ENCODE measurements at places on chromosomes 7 and 10.

- DNase-seq = no peak
These were observed 261.5 kb upstream of the SORCS1 start for GRCh38 chr10:107425931-107426553.

DNA sequence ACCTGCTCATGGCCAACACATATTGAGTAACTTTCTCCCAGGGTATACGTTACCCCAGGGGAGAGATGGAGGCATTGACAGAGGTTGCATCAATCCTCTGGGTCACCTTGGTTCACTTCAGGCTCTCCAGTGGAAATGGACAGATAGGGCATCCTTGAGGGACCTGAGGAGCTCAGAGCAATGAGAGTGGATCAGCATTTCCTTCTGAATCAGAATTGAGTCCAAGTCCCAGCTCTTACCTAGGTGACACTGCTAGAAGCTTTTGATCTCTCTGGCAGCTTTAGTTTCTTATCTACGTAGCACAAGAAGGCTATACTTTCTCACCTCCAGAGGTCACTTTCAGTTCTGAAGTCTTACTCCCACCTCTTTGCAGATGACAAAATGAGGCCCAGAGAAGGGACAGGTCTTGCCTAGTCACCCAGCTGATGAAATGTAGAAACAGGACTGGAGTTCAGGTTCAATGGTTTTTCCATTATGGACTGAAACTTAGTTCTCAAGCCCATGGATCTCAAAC, 35.2 kb downstream of the PANK1 start:
- DNase-seq = no peak

DNA sequence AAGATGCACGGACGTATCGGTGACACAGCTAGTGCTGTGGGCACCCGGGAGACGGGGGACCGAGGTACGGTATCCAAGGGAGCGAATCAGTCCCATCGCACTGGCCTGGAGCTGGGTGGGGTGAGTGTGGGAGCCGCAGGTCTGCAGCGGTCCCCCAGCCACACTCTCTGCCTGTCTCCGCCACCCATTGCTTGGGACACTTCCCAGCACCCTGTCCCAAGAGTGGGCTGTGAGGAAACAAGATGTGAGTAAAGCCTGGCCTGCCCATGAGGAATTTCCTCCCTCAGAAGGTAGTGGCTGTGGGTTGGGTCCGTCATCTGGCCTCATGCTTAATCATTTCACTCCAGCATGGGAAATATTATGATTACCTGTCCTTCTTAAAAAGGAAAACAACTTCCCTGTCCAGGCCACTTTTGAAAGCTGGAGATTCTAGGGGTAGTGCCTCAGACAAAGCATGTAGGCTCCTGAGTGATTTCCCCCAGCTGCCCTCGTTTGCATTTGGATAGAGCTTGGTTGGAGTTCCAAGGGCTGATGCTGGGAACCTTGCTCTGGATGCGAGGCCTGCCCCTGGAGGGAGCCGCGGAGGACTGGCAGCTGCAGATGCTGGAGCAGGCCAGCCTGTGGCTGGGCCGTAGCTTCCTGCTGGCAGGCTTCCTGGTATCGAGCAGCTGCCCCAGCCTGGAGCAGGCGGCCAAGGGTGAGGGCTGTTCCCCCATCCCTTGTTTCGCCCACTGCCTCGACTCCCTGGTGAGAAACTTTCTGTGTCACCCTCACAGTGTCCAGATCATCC, 6.2 kb upstream of the ACTR3C start:
- DNase-seq = no peak

- DNase-seq = no peak
These were observed 36.6 kb downstream of the PLPP4 start for GRCh38 chr10:120493411-120494312.

GRCh38 chr10:87064651-87065050, 30.0 kb downstream of the GLUD1 start:
- no peak for DNase-seq

- DNase-seq = no peak
These were observed 353.3 kb upstream of the ZMIZ1 start for GRCh38 chr10:78715435-78715834.

- no peak for DNase-seq
These were observed 58.3 kb downstream of the CFAP46 start for GRCh38 chr10:132884041-132884440.

DNA sequence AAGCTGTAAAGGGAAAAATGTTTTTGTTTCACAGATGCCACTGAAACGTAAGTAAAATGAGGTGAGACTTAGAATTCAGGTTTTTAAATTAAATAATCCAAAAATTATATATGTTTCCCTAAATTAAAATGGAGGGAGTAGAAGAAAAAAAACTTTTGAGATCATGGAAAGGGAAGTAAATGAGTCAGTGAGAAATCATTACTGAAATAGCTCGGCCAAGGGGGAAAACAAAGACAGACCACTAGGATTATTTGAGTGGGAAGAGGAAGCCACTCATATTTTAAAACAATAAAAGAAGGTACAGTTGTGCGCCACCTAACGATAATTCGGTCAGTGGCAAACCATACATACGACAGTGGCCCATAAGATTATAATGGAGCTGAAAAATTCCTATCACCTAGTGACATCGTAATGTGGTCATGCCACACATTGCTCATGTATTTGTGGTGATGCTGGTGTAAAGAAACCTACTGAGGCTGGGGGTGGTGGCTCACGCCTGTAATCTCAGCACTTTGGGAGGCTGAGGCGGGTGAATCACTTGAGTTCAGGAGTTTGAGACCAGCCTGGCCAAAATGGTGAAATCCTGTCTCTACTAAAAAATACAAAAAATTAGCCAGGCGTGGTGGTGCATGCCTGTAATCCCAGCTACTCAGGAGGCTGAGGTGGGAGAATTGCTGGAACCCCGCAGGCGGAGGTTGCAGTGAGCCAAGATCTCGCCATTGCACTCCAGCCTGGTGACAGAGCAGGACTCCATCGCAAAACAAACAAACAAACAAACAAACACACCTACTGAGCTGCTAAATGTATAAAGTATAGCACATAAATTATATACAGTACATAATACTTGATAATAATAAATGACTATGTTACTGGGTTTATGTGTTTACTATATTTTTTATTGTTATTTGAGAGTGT, 64.7 kb downstream of the MKX start:
- no peak for DNase-seq

- no peak for DNase-seq
These were observed 37.5 kb downstream of the ENO4 start for GRCh38 chr10:116886772-116887171.

DNA sequence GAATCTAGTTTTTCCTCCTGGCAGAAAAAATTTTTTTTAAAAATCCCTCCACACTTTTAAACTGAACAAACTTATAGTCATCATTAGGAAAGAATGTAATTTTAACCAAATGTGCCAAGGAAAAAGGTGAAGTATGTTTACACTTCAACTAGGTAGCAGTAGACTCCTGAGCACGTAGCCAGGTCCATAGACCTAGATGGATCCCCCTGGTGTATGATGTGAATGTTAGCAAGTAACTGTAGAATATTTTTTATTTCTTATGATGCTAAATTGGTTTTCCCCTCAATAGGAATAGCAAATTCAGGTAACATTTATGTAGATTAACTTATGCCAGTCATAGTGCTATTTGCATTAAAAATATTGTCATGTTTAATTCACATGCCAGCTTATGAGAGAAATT, 19.6 kb downstream of the CABCOCO1 start:
- no peak for DNase-seq

DNA sequence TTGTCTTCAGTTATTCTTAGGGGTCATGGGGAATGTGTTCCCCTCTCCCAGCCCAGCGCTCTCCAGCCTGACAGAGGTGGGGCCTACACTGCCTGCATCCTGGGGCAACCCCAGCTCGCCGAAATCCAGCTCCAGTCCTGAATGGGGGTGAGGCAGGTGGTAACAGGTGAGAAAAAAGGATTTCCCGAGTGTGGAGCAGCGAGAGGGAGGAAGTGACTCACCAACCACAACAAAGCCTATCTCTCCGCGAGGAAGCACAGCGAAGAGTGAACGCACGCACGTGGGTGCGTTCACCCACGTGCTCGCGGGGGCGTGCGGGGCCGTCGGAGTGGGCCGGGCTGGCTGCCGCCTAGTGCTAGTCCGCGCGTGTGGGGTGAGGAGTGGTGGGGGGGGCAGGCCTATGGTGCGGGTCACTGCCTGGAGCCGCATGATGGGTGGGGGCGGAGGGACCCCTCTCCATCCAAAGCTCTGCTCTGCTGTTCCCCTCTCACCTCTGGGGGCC, 855 bp upstream of the PALD1 start:
- peak; percentile 83 for DNase-seq

- DNase-seq = no peak
These were observed 405.0 kb downstream of the ADRA2A start for GRCh38 chr10:111481866-111482265.

GRCh38 chr10:78597796-78598555, 470.8 kb upstream of the ZMIZ1 start:
- no peak for DNase-seq

DNA sequence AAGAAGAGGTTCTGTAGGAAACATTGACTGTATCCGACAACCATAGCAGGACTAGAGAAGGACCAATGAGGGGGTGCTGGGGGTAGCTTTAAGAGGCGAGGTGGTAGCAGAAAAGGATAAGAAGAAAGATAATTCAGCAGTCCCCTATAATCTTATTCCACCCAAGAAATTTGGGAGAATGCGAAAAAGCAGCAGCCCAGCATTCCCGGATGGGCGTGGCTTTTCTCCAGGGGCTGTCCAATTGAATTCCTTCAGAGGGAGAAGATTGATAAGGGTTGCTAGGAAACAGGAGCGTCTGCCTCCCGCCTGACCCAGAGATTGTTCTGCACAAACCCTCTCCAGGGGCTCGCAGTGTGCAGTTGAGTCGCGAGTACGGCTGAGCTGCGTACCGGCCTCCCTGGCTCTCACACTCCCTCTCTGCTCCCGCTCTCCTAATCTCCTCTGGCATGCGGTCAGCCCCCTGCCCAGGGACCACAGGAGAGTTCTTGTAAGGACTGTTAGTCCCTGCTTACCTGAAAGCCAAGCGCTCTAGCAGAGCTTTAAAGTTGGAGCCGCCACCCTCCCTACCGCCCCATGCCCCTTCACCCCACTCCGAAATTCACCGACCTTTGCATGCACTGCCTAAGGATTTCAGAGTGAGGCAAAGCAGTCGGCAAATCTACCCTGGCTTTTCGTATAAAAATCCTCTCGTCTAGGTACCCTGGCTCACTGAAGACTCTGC, at the start of gene GRM3:
GRM3 (plus strand) TSS at position 349 of the 721 bp plus-strand sequence. CDS start 121,237 bp downstream, outside the sequence.
- no peak for DNase-seq

GRCh38 chr7:40551685-40552576, 417.1 kb downstream of the SUGCT start:
- no peak for DNase-seq

GRCh38 chr7:74479961-74480829, 26.5 kb downstream of the GTF2IRD1 start:
- DNase-seq = no peak

GRCh38 chr10:85623342-85623741, 743.3 kb downstream of the GRID1 start:
- DNase-seq = no peak

GRCh38 chr7:82087099-82087498, 317.3 kb upstream of the HGF start:
- no peak for DNase-seq

DNA sequence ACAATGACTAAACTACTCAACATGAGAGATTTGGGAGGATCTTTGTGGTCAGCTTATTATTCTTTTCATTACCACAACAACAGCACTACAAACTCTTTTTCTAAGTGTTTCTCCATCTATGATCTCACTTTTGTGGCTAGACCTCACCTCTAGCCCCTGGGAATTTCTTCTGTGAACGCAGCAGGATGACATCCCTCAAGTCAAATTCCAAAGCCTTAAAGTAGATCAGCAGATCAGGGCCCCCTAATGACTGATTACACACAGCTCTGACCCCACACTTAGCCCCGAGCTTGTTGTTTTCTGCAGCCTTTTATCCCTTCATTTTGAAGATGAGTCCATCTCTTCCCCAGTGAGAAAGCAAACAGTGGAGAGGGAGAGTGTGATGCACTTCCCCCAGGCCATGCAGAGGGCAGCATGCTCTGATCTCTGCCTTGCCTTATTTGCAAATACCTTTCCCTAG, 27.3 kb downstream of the TFAM start:
- no peak for DNase-seq

GRCh38 chr7:105764506-105764905, 111.9 kb downstream of the ATXN7L1 start:
- DNase-seq = no peak

GRCh38 chr10:127534074-127534473, 15.0 kb upstream of the NPS start:
- no peak for DNase-seq

DNA sequence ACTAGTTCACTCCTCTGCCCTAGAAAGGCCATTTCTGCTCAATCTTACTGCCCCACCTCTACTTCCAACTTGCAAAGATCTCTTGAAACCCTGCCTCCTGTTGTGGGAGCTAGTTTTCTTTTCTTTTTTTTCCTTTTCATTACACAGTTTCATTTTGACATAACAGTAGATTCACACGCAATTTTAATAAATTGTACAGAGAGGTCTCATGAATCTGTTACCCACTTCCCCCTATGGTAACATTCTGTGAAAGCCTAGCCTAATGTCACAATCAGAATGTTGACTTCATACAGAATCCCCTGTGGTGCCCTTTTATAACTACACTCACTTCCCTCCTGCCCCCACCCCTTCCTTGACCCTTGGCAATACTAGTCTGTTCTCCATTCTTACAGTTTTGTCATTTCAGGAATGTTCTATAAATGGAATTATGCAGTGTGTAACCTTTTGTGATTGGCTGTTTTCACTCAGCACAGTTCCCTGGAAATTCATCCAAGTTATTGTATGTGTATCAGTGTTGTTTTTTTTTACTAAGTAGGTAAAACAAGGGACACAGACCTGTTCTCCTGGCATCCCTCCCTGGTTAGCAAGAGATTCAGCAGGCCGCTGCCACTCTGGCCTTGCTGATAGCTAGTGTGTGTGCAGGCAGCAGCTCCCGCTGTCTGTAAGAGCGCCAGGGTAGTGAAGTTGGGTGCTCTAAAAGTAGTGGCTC, 21.5 kb downstream of the CHST3 start:
- no peak for DNase-seq

- no peak for DNase-seq
These were observed 219.3 kb downstream of the THSD7A start for GRCh38 chr7:11612737-11613136.

GRCh38 chr7:595621-596010, 76.0 kb upstream of the PDGFA start:
- no peak for DNase-seq

GRCh38 chr7:158469396-158470051, 118.1 kb downstream of the PTPRN2 start:
- DNase-seq = no peak

- peak; percentile 20 for DNase-seq
These were observed 8.3 kb downstream of the PI4K2A start for GRCh38 chr10:97648562-97649404.

- DNase-seq = no peak
These were observed 21.6 kb upstream of the PDCD4 start for GRCh38 chr10:110850099-110850498.

DNA sequence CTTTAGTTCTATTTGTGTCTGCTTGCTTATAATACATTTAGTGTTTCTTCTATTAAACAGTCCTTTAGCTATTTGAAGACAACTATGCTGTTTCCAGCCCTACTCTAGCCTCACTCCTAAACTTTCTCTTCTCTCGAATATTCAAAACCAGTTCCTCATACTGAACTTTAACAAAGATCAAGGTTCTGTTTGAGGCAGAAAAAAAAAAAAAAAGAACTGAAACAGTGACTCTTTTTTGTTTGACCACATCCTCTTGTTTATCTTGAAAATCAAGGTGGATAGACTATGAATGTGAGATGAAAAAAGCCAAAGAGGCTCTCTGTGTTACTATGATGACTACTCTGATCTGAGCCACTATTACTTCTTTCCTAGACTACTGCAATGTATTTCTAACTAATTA, 154.3 kb downstream of the ZNF365 start:
- DNase-seq = no peak

- no peak for DNase-seq
These were observed 15.9 kb downstream of the RP9 start for GRCh38 chr7:33093266-33093665.

Data from activated naive CD4-positive, alpha-beta T cell treated with anti-CD3 and anti-CD28 coated beads, Interleukin-2, amount 50 U/mL, for 16 hours (primary cell).